ENCODE measurements at places on chromosomes 16 and 17.

GRCh38 chr16:84308120-84308519 is 13.4 kb downstream of the WFDC1 start:
- no peak for DNase-seq

DNA sequence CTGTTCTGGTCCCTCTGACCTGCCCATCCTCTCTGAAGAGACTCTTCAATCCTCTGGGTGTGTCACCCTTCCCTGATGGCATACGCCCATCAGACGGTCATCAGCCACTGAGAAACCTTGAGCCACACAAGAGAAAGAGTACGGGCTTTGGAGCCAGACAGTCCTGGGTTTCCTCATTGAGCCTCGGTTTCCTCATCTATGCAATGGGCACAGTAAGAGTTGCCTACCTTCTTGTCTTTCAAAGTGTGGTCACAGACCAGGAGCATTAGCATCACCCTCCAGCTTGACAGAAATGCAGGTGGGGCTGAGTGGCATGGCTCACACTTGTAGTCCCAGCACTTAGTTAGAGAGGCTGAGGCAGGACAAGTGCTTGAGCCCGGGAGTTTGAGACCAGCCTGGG is 26.1 kb upstream of the MEAK7 start:
- DNase-seq: no peak

GRCh38 chr17:77140878-77141767 is at the start of gene SEC14L1:
SEC14L1 (plus strand) TSS chr17:77140969; CDS start chr17:77143597, 2,628 bp downstream.
- no peak for DNase-seq

GRCh38 chr16:30437511-30438046 is 7.7 kb upstream of the DCTPP1 start:
- no peak for DNase-seq

All from retinal pigment epithelial cell (primary cell).